Lower lobe of right lung (tissue), 2 donors: ENCODE measurements at places on chromosomes 2 and 18. TPM values are rescaled to one million over a fixed set of nuclear protein-coding genes. Genes with fewer than 3 reads are reported as not detected.

Gene ASIC4
- total RNA-seq = 0.53 TPM

Gene SPC25
- 0.50 TPM for total RNA-seq

DNA sequence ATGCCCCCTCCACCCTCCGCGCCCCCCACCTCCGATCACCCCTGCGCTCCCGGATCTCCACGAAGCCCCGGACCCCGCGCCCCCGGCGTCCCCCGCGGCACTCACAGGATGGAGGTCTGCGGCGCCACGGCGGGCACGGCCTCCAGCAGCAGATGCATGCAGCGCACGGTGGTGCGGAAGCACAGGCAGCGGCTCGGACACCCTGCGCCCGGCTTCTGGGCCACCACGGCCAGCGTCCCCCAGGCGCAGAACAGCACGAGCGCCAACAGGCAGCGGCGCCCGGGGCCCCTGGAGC is 217 bp downstream of the PXDN start:
- peak; percentile 52 for DNase-seq

Gene NCK2
- 36.7 TPM for total RNA-seq

GRCh38 chr18:51361130-51361860 is 163.8 kb upstream of the MEX3C start:
- DNase-seq = no peak
